Lung (tissue), 17 donors: ENCODE measurements at places on chromosomes 1 and 21. TPM values are rescaled to one million over a fixed set of nuclear protein-coding genes. Genes with fewer than 3 reads are reported as not detected.

OR10J1 gene
- polyA plus RNA-seq, result not detected

GRCh38 chr1:86829321-86829720, 84.6 kb downstream of the SELENOF start:
- DNase-seq, result no peak

DNA sequence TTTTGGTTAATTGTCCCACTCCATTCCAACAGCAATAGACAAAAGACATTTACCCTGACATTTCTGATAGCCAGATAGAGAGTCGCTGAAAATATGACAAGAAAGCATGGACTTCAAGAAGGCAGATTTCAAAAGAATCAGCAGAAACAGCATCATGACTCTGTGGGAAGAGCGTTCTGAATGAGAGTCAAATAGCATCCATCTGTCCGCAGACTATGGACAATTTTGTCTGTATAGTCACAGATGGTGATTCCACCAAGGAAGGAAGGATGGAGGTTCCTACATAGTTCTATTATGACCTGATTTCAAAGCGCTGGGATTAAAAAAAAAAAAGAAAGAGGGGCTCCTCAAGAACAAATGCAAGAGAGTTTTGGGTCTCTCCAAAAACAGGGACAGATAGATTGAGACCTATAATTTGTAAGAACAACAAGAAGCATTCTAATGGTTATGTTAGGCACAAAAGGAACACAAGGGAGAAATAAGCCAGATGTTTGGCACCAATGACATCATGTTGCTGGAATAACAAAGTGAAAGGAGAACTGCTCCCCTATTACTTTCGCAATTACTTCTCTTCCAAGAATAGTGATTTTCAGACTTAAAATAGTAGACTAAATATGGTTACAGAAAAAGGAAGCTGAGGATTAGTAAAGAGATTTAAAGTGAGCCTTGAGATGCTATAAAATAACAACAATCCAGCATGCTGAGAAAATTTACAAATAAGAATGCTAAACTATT, 28.5 kb downstream of the NIBAN1 start:
- DNase-seq, result no peak

- DNase-seq, result no peak
Measured at GRCh38 chr1:65231718-65232330, 77.5 kb upstream of the DNAJC6 start.

- DNase-seq, result no peak
Measured at GRCh38 chr21:29022166-29022565, 2.3 kb upstream of the USP16 start.

DNA sequence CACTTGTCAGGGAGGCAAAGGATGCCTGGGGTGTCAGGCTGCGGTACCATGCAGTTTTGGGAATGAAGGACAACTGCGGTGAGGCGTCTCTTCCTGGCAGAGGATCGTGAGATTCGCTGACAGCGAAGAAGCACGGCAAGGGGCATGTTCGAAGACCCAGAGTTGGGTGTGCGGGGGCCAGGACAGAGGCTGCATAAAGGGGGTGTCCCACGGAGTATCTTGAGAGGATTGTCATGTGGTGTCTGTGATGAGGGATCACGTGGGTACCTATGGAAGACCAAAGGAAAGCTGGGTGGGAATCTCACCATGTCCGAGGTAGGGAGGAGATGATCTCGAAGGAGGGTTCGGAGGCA, 372 bp downstream of the SLC25A44 start:
- DNase-seq, result no peak

LEMD1 gene
- 1.2 TPM for polyA plus RNA-seq

- DNase-seq, result no peak
Measured at GRCh38 chr1:105072446-105072845, 1322.7 kb downstream of the AMY1C start.

DNA sequence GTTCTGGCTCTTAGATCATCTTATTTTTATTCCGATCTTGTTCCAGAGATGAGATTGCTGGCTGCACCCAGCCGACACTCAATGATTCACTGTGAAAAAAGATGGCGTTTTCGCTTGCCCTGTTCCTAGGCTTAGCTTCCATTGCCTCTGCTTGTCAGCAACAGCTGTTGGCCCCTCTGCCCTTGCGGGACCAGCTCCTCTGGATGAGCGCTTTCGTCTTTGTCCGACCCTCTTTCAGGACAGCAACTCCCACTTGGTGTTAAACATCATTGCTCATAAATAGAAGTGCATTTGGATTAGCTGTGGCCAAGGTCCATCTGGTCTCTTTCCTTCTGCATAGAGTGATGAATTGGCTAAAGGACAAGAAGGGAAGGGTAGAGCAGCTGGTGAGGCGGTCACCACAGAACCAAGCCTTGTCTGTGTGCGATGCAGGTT, 43.5 kb upstream of the SCCPDH start:
- DNase-seq, result peak; percentile 22

- no peak for DNase-seq
Measured at GRCh38 chr1:37865348-37866120, 6.1 kb upstream of the MTF1 start.

DNA sequence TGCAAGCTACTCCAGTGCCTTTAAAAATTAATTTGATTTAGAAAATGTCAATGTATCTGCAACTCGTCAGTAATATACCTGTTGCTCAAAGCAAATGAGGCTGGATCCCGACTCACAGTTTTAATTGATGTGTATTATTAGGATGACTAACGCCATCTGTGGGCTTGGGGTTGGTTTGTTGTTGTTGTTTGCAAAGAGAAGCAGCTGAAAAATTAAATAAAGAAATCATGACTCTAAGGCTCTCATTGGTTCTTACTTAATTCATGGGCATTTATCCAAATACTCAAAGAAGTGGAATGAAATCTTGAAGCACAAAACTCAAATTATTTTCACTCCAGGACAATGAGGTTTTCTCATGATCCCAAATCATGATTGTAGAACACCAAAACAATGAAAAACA, 46.4 kb downstream of the SEC16B start:
- peak; percentile 49 for DNase-seq

GRCh38 chr1:222554177-222554576, 6.3 kb upstream of the HHIPL2 start:
- DNase-seq, result no peak

SLC30A10 gene
- not detected for polyA plus RNA-seq

FAM163A gene
- not detected for polyA plus RNA-seq

JMJD4 gene
- polyA plus RNA-seq, result 12.3 TPM

GRCh38 chr1:174659823-174660222, 212.1 kb downstream of the GPR52 start:
- DNase-seq, result no peak

GRCh38 chr1:29344336-29344735, 108.0 kb downstream of the PTPRU start:
- DNase-seq, result no peak

SPRR1A gene
- not detected for polyA plus RNA-seq

GRCh38 chr1:180961622-180962021, 48.9 kb downstream of the KIAA1614 start:
- DNase-seq, result no peak

- peak; percentile 54 for DNase-seq
Measured at GRCh38 chr21:44485254-44485793, 30.0 kb downstream of the LRRC3 start.

GRCh38 chr21:45573452-45574035, 31.3 kb upstream of the SLC19A1 start:
- no peak for DNase-seq

- DNase-seq, result no peak
Measured at GRCh38 chr1:244405856-244406255, 45.9 kb downstream of the ADSS2 start.

GRCh38 chr1:52662645-52663313, 29.8 kb downstream of the SHISAL2A start:
- peak; percentile 60 for DNase-seq

DNA sequence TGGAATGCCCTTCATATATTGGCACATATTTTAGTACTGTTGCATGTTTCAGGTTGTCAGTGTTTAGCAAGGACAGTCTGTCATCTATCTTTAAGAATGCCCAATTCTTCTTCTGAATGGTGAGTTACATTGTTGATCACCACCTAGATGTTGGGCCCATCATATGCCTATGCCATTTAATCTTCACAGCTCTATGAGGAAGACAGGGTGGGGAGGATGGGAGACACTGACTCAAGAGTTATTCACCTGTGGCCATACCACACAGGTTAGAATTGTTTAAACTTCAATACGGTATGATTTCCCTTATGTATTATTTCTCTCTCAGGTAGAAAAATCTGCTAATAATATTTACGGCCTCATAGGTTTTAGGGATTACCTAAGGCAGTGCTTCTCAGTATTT, 44.8 kb downstream of the MPZL1 start:
- no peak for DNase-seq

DNA sequence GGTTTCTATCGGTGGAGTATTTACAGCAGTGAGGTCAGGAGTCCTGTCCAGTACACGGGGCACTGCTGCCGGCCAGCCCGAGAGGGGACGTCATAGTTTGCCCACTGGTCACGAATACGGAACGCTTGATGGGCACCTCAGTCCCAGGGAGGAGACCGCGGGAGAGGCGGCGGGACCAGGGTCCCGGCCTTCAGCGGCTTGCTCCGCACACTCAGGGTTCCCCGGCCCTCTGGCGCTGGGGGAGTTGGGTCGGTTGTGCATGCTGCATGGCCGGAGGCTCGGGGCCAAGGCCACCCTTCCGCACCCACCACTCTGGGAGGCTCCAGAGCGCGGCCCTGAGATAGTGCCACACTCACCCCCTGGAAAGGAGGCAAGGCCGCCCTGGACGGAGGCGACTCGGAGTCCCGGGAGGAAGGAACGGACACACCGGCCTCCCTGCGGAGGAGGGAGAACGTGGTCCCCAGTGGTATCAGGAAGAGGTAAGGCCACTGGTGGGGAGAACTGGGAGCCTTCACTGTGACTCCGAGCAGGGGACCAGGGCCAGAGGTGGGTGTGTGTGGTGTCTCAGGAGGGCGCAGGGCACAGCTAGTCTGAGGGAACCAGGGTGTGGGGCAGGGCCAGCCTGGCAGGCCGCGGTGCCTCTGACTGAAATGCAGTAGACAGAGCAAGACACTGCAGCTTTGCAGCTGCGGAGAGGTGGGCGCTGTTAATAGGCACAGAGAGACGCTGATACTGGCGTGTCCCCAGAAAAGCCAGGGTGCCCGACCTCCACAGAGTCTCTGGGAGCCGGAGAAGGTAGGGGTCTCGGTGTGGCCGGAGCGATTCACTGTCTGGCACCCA, 28.6 kb upstream of the PRSS38 start:
- DNase-seq, result no peak

DNA sequence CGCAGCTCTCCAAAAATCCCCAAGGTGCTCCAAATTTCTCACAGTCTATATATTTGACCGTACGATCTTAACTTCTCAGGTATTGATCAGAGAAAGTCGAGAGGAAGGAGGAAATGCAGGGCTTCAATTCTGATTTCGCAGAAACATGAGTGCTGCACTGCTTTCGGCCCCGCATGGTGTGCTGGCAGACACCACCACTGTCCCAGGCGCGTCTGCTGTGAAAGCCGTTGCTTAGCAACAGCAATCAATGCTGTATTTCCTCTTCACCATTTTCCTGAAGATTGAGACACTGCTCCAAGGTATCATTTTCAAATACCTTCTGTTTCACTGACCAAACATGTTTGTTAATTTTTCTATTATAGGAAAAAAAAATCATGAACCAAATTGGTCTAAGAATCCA, 296.3 kb downstream of the SMYD3 start:
- peak; percentile 15 for DNase-seq

FHAD1 gene
- 4.4 TPM for polyA plus RNA-seq

C1QB gene
- 508 TPM for polyA plus RNA-seq

RHOU gene
- 21.1 TPM for polyA plus RNA-seq

DNA sequence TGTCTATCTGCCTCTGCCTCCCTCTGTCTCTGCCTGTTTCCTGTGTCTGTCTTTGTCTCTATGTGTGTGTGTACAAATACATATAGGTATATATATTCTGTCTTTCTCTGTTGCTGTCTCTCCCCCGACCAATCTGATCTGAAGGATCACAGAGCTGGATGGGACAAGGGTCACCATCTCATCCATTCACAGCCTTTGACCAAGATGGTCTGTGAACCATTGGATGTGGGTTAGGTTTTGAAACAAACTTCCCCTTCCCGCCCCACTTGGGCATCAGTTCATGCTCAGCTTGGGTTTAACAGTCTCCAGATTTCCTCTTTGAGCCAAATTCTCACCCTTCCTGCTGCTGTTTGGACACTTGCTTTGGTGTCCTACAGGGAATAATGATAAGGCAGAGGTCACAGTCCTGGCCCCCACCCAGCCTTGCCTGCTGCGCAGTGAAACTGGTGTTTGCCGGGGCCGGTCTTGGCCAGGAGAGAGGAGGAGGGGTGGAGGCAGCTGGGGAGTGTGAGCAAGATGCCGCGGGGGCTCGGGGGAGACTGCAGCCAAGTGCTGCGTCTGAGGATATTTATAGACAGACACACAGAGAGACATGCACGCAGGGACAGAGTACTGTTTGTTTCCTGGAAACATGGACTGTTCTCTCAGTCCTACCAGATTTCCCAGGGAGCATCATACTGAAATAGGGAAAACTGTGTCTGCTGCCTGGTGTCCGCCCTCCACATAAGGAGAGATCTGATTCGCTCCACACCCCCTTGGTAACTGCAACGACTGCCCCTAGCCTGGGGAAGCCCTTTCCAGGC, 27.0 kb upstream of the BTG2 start:
- peak; percentile 89 for DNase-seq

DNA sequence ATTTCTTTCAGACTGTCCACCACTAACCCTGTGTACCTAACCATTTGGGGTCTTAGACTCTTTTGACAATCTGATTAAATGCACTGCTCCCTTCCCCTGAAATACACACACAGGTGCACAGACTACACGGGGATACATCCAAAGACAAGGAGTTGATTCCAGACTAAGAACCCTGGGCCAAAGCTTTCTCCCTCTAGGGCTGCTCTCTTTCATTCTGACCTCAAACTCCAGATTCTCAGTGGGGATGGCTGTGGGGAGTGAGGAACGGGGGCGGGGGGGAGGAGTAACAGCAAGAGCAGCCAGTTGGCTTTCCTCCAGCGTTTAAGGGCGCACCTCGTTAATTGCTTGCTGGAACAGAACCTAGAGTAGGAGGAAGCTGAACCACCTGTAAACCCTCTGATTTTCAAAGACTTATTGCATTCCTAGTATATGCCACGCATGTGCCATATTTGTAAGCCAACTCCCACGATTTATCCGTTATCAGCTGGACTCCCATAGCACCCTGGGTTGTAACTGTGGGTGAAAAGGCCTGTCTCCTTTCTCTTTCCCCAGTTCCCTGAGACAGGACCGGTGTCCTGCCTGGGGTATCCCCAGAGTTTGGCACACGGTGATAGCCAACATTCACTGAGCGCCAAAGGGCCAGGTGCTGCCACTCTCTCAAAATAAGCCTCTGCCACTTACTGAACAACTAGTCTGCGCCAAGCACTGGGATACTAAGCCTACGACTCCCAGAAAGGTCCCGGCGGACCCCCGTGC, 920 bp downstream of the MTHFR start:
- peak; percentile 72 for DNase-seq

DNA sequence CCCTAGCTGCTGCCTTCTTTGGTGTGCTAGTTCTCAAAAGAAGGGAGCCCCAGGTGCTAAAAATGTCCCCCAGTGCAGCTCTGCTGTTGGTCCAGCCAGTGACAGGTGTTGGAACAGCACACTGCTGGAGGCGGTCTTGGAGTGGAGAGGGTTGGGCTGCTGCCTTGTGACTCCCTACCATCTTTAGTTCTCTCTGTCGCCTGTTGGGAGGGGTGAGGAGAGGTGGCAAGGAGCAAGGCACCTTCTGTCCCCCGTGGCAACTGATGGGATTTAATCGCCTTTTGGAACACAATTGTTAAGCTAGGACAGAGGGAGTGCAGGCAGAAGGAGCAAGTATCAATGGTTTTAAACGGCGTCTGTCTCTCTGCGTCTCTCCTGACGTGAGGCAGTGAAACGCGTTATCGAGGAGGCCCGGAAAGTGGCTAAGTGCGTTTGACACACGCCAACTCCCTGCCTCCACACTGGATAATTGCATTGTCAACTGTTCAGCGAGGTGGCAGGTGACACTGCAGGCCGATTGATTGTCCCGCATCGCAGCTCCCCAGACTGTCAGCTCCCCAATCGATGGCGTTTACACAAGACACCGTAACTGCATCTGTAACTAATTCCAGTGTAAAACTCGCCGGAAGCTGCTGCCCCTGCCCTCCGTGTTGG, 34.0 kb downstream of the TMEM53 start:
- no peak for DNase-seq
